Activated T-cell treated with anti-CD3 and anti-CD28 coated beads, Interleukin-2, amount 50 U/mL, for 72 hours (primary cell): ENCODE measurements at places on chromosomes 7 and 10. TPM values are rescaled to one million over a fixed set of nuclear protein-coding genes. Genes with fewer than 3 reads are reported as not detected.

DPP6 gene
- not detected for total RNA-seq

NIPSNAP2 gene
- total RNA-seq: 57.0 TPM

ZP3 gene
- 7.7 TPM for total RNA-seq

SPACDR gene
- total RNA-seq: 5.6 TPM

MRM2 gene
- total RNA-seq: 31.7 TPM

HOXA7 gene
- not detected for total RNA-seq

- H3K36me3 ChIP-seq: peaks cover 5% of the 10 kb centered on the region
- H3K27ac ChIP-seq: no peak overlapping the region
- peaks cover 10% of the 10 kb centered on the region for H3K27me3 ChIP-seq
- no peak for DNase-seq
Measured at GRCh38 chr10:62430881-62431280, 56.7 kb downstream of the ZNF365 start.

DNA sequence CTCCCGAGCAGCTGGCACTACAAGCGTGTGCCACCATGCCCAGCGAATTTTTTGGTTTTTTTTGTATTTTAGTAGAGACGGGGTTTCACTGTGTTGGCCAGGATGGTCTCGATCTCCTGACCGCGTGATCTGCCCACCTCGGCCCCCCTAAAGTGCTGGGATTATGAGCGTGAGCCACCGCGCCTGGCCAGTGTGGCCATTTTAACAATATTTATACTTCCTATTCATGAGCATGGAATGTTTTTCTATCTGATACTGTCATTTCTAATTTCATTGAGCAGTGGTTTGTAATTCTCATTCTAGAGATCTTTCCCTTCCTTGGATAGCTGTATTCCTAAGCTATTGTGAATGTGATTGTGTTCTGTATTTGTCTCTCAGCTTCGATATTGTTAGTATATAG lies 96.2 kb downstream of the GLCCI1 start:
- H3K4me1 ChIP-seq: peaks cover 11% of the 10 kb centered on the region
- no peak overlapping the region for H3K27ac ChIP-seq
- no peaks in the 10 kb centered on the region for H3K27me3 ChIP-seq

GRCh38 chr7:25897261-25897782 lies 254.7 kb upstream of the NFE2L3 start:
- H3K4me3 ChIP-seq: no peak overlapping the region
- no peaks in the 10 kb centered on the region for H3K36me3 ChIP-seq
- no peaks in the 10 kb centered on the region for H3K27me3 ChIP-seq
- no peak for DNase-seq
- no peak overlapping the region for H3K27ac ChIP-seq

GRCh38 chr7:114107522-114107921 lies 188.7 kb upstream of the PPP1R3A start:
- no peak overlapping the region for H3K27ac ChIP-seq
- no peak overlapping the region for H3K4me3 ChIP-seq
- no peaks in the 10 kb centered on the region for H3K4me1 ChIP-seq

DNA sequence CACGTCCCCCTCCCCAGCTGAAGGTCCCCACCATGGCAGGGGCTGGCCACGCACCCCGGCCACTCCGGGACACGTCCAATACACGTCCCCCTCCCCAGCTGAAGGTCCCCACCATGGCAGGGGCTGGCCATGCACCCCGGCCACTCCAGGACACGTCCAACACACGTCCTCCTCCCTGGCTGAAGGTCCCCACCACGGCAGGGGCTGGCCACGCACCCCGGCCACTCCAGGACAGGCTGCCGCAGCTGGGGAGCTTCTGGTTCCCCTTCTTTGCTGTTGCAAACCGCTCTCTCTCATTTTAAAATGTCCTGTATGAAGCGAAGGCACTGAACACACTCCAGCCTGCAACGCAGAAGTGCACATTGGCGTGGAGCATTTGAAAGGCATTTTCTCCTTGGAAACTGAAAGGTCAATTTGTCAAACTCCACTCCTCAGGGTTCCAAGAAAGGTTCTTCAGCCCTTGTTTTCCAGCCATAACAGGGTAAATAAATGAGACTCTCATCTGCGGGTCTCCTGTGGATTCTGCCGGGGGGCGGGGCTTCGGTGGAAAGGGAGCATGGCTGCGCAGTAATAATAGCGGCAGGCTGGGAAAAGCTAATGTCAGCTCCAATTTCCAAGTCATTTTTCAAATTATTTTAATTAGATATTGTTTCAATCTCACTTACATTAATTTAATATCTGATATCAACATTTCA lies 580.3 kb downstream of the DNAJB6 start:
- no peaks in the 10 kb centered on the region for H3K4me1 ChIP-seq
- H3K36me3 ChIP-seq: no peaks in the 10 kb centered on the region
- DNase-seq: no peak

GRCh38 chr7:112266141-112266540 lies 59.6 kb downstream of the ZNF277 start:
- H3K36me3 ChIP-seq: no peaks in the 10 kb centered on the region
- H3K27ac ChIP-seq: no peak overlapping the region
- no peak overlapping the region for H3K4me3 ChIP-seq
- H3K27me3 ChIP-seq: no peaks in the 10 kb centered on the region
